ENCODE measurements at places on chromosomes 4 and X.
A peak's percentile ranks its signal among the peaks of the same experiment; 100 is the strongest.

- DNase-seq = no peak
These were observed 161.3 kb upstream of the PSAPL1 start for GRCh38 chr4:7595934-7596461.

- DNase-seq = no peak
These were observed 153.2 kb downstream of the AASDH start for GRCh38 chr4:56234098-56234497.

DNA sequence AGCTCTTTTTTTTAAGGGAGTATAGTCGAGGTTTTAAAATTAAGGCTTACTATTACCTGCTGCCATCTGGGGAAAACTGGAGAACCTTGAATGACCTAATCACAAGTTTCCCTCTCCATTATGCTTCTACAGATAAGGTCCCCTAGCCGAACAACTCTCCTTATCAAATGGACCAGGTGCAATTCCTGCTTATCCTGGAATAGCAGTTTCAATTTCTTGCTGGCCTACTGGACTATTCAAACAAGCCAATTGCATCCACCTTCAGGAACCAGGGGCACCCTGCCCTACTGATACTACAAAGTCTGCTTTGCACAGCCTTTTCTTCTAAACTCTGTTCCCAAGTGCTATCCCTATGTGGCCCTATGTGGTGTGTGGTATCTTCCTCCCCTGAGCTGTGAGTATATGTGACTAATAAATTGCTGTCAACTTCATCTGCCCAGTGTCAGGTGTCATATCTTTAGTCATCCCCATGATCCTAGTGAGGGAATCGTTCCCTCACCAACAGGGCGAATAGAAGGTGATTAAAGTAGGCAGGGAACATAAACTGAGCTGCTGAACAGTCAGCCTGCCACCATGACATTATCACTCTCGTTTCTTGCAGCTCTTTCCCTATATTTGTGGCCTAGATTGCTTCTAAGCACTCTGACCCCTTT is 128.5 kb downstream of the ATG4A start:
- DNase-seq = no peak

GRCh38 chr4:1793496-1793840 is 375 bp downstream of the FGFR3 start:
- DNase-seq = peak; percentile 23

DNA sequence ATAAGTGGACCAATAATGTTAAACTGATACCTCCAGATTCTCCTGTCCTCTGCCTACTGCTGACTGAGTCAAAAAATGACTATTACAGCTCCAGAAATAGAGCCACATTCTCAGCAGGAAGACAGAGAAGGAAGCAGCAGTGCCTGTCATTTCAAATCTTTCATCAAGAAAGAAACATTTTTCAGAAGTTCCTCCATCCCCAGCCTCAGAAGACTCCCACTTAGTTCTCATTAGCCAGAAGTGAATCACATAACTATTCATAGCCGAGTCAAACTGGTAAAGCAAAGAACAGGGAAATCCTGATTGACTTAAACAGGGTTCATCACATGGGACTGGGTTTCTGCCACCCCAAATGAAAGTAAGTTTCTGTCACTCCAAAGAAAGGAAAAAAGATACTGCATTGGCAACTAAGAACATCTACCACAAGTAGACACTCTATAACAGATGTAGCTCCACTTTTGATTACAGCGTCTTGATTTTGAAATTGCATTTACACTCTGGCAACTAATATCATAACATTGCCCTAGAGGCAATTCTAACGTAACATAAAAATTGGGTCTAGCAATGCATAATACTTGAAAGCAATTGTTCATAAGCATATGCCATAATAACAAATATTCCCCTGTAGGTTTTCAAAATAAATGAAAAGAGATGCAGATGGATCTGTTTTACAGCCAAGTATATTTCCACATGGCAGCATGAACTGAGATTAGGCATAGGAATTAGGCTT is 599.8 kb downstream of the GALNTL6 start:
- no peak for DNase-seq

- DNase-seq = no peak
These were observed 27.8 kb downstream of the SLC25A5 start for GRCh38 chrX:119495734-119496726.

- no peak for DNase-seq
These were observed 1212.2 kb upstream of the TENM3 start for GRCh38 chr4:181030961-181031360.

- no peak for DNase-seq
These were observed 131.3 kb upstream of the AP1S2 start for GRCh38 chrX:15985937-15986336.

GRCh38 chr4:53497487-53498244 is 93.6 kb downstream of the LNX1 start:
- no peak for DNase-seq

GRCh38 chrX:968148-968965 is 244.1 kb downstream of the CRLF2 start:
- no peak for DNase-seq

DNA sequence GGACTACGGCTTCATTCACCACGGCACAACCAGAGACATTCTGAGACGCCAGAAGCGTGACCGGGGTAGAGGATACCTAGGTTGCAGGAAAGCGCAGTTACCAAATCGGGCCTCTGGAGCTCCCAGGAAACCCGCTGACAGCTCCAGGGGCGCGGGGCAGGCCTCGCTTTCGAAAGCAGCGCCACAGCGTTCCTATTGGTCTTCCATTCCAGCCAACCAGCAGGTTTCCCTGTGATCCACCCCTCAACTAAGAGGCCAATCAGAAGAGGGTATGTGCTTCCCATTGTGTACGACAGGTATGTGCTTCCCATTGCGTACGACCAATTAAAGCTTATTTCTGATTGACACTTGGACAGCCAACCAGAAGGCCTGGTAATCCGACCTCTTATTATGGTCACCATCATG is 14.9 kb downstream of the SNX12 start:
- DNase-seq = no peak

- no peak for DNase-seq
These were observed 2.0 kb downstream of the RAB40A start for GRCh38 chrX:103517246-103517645.

DNA sequence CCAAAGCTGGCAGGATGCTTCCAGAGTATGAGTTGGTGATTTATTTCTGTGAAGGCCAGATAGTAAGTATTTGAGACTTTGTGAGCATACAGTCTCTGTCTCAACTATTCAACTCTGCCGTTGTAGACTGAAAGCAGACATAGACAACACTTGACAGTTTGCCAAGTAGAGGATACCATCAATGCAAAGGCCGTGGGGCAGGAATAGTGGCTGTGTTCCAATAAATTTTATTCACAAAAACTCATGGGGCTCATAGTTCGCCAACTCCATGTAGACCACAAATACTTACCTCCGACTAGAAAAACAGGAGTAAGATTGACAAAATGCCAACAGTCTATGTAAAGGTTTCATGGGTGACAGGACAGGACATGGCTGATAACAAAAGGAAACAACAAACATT is 3.7 kb upstream of the PIR start:
- no peak for DNase-seq

GRCh38 chrX:30659421-30659820 is 6.2 kb downstream of the GK start:
- DNase-seq = no peak
